Hematopoietic multipotent progenitor cell treated with erythropoietin and hydrocortisone succinate and interleukin-3 and kit ligand, for 8 days (in vitro differentiated cells): ENCODE measurements at places on chromosomes 6 and 20.

DNA sequence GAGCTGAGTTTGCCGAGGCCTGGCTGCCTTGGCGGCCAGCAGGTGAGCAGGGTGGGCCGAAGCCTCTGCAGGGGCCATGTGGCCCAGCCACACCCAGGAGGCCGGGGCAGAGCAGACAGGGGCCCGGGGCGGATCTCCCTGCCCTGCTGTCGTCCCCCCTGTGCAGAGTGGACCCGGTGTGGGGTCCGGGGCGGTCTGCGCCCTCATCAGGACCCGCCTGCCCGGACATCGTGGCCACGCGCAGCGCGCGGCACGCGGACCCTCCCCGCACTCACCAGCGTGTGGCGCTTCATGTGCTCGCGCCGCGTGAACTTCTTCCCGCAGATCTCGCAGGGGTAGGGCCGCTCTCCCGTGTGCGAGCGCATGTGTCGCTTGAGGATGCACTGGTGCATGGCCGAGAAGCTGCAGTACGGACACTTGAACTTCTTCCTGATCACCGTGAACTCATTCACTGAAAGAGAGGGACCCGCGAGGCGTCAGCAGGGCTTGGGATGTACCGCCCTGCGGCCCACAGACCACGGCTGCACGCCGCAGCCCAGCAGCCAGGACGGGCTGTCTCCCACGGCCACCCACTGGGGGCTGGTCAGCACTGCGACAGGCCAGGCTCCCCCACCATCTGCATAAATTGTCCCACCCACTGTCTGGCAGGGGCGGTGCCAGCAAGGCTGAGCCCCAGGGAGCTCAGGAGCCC, 13.0 kb downstream of the SLC2A4RG start:
- no peak for DNase-seq

DNA sequence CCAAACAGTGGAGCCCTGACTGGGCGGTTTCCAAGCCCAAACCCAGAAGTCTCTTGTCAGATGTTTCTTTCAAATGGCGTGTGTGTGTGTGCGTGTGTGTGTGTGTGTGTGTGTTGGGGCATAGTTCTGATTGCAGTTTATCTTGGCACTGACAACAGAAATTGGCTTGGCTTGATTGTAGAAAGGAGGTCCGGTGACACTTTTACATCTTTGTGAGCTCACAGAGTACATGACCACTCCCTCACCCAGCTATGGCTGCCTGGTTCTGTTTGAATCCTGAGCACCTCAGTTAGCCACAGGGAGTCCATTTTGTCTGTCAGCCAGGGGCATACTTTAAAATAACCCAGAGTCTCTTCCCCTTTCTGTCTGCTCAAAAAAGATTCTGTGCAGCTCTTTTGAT, 276.3 kb downstream of the CD83 start:
- no peak for DNase-seq

DNA sequence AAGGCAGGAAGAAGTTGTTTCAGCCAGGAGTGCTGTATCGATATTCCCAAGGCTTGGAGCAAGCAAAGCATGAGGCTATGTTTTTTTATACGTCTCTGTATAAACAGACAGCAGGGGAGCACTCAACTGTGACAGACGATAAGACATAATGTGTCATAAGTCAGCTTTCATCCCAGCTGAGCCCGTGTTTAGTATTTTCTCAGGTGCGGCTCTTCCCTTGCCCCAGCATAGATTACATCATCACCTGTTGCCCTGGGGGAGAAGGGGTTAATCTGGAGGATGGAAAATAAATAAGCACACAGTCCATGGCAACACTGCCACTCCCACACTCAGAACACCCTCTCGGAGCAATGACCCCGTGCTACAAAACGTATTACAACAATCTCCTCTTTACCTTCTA, 22.1 kb upstream of the KCNK5 start:
- no peak for DNase-seq

DNA sequence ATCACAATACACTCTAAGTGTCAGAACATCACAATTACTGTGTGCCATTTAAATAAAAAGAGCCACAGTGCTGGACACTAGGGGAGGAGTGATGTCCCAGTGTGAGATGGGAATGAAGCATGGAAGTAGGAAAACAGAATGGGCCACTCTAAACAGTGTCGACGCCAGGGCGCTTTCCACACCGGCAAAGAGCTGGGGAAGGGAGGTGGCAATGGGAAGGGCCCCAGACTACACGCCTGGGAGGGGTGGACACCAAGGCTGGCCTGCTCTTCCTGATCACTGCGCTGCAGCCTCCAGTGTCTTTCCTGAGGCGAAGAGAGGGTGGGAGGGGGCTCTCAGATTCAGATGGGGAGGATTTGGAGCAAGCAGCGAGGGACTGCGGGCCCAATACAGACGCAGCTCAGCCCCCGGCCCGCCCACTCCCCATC, 75.9 kb downstream of the ERMARD start:
- no peak for DNase-seq

GRCh38 chr6:31547727-31548543, 527 bp downstream of the NFKBIL1 start:
- DNase-seq: no peak

- DNase-seq: no peak
These were observed 134.3 kb upstream of the MAN1A1 start for GRCh38 chr6:119483908-119484307.

DNA sequence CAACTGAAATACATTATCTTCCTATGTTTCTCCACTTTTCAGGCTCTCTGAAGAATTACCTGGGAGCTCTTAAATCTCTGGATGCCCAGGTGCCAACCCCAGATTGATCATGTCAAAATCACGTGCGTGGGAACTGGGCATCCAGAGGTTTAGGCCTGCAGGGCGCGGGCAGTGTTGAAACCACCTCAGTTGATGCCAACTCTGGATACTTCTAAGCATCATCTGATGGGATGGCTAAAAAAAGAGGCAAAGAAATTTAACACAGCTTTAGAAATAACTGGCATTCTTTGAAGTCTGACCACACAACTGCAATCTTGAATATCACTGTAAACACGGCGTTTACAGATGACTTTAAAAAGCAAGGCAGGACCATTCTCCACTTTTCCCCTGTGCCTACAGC, 41.9 kb downstream of the PTGIS start:
- DNase-seq: no peak

DNA sequence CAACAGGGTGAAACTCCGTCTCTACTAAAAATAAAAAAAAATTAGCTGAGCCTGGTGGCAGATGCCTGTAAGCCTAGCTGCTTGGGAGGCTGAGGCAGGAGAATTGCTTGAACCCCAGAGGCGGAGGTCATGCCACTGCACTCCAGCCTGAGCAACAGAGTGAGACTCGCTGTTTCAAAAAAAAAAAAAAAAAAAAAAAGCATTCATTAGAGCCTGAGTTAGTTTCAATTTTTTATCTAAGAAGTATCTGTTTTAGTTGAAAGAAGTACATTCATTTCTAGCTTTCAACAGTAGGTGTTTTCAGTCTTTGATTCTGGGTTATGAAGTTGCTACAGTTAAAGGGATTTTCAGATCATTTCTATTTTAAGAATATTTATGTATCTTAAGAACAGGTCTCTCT, 42.2 kb downstream of the ZNF292 start:
- DNase-seq: no peak

- no peak for DNase-seq
These were observed 156.6 kb downstream of the ZDHHC14 start for GRCh38 chr6:157537556-157537955.

GRCh38 chr20:24118441-24119175, 130.0 kb upstream of the GGTLC1 start:
- DNase-seq: no peak

GRCh38 chr20:4155953-4156352, 140.6 kb upstream of the RNF24 start:
- DNase-seq: no peak

DNA sequence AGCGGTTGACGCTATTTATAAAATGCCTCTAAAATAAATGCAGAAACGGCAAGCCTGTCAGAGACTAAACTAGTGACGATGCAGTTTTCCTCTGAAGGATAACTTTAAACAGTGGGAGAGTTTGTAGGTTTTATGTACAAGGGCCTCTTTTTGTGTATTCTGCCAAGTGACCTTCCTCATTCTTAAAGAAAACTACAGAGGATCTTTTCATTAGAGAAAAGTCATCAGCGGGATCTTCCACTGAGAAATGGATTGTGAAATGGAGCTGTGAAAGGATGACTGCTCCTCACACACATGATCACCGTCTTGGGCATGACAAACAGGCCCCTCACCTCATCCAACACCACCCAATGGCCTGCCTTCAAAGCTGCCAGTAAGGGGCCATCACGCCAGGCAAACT, 89.0 kb upstream of the LYRM2 start:
- no peak for DNase-seq

GRCh38 chr20:64049060-64049877, at the start of gene SOX18:
TSS of gene SOX18 (minus strand) at chr20:64049639. CDS start at chr20:64049516, 123 bp downstream.
- no peak for DNase-seq

DNA sequence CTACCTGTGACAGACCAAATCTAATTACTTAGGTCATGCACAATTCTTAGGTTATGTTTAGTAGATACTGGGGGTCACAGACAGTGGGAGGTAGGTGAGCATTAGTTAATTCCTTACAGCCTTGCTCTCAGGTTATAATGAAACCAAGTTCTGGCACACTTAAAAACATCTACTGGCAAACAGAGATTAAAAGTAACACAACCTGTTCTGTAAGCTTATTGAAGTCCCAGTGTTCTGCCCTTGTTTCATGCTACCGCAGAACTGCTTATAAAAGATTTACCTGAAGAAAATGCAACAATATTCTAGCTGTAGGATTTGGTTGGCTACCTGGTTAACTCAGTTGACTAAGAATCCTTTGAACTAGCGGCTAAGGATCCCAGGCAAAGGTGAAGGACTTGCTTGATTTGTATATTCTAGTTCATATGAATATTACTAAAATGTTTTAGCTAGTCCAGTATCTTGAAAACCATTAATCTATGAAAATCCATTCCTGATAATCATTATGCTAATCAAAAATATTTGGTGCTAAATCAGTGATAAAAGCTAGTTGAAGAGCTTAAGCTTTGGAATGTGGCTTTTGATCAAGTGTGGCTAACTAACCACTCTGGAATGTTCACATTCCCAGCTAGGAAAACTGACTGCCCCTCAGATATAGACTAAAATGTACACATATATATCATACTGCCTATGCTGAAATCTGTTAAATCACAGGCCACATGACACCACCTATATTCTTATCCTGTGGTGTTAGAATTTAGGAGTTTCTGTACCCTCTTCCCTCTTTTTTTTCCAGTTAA, 7.2 kb downstream of the PEX3 start:
- no peak for DNase-seq

GRCh38 chr6:27795697-27796494, 116.3 kb downstream of the OR2B2 start:
- DNase-seq: peak; percentile 96

- DNase-seq: no peak
These were observed 31.2 kb upstream of the CCND3 start for GRCh38 chr6:41972826-41973225.

DNA sequence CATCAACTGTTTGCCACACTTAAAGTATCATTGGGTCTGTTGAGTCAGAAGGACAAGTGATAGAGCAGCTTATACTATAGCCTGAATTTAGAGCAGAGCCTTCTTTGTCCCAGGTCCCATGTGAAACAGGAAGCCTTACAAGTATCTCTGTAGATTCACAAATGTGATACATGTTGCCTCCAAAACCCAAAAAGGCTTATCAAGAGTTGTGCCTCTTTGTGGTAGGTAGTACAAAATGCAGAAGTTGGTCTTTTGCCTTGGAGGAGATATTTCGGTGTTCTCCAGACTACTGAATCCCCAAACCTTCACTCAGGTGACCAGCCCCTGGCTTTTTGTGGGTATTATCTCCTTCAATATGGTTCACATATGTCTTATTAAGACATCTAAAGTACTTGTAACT, 172.8 kb upstream of the PROKR2 start:
- DNase-seq: peak; percentile 41
